Activated CD8-positive, alpha-beta memory T cell treated with anti-CD3 and anti-CD28 coated beads, Interleukin-2, amount 10 ng/mL, durations not matched to agents 7 days and 5 days (primary cell): ENCODE measurements at places on chromosomes 12 and 14. TPM values are rescaled to one million over a fixed set of nuclear protein-coding genes. Genes with fewer than 3 reads are reported as not detected.

The GPR68 gene
- 44.5 TPM for total RNA-seq

The KLRF1 gene
- 0.44 TPM for total RNA-seq

The KRT8 gene
- 0.41 TPM for total RNA-seq

The GPX2 gene
- not detected for total RNA-seq

The THAP2 gene
- total RNA-seq, result 6.9 TPM

The OR4E2 gene
- total RNA-seq, result not detected
